ENCODE measurements at places on chromosomes 1 and 21.

DNA sequence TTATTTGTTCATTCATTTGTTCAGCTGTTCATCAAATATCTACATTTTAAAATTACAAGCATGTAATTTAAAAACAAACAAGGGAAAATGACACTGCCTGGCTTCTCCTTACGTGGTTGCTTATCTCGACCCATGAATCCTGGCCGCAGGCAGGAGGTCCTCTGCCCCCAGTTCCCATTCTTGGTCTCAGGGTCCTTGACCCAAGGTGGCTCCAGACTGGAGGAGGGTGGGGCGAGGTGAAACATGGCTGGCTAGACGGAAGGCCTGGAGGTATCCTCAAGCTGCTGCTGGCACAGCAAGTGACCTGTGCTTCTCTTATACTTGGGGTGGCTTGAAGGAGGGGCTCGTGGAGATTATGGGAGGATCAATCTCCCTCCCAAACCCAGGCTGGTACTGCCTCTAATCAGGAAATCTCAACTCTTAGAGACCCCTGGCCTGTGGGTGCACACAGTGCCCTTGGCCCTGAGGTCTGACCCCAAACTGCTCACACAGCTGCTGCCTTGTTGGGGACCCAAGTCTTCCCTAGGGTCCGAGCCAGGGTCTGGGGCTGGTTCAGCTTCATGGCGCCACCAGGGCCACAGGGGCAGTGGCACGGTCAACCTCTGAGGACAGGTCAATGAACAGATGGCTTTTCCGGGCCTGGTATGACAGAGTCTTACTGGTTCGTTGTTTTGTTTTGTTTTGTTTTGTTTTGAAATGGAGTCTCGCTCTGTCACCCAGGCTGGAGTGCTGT, 63.7 kb downstream of the SCCPDH start:
- no peak for DNase-seq

DNA sequence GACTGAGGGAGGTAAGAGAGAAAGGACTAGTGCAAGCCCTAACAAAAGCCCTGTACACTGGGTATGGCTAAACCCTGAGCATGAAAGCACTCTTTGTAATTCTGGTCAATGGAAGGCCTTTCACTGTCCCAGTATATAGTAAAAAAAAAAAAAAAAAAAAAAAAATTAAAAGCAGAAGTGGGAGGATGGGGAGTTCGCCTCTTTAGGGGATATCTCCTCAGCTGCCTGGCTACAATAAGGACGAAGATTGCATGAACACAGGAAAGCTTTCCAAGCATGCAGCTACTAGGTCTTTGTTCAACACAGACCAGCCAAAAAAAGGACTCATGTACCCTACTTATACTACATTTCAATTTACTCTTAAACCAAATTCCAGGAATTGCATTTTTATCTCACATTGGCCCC, 59.1 kb downstream of the EIF4G3 start:
- DNase-seq = no peak

DNA sequence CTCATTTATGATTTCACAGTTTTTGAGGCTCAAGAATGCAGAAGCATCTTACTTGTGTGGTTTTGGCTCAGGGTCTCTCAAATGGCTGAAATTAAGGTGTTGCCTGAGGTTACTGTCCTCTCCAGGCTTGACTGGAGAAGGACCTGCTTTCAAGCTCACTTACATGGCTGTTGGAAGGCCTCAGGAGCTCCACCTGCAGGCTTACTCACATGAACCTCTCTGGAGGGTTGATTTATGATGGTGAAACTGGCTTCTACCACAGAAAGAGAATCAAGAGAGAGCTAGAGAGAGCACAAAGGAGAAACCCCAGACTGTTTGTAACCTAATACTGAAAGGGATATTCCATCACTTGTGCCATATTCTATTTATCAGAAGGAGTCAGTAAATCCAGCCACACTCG, 6.2 kb upstream of the KCNK2 start:
- no peak for DNase-seq

DNA sequence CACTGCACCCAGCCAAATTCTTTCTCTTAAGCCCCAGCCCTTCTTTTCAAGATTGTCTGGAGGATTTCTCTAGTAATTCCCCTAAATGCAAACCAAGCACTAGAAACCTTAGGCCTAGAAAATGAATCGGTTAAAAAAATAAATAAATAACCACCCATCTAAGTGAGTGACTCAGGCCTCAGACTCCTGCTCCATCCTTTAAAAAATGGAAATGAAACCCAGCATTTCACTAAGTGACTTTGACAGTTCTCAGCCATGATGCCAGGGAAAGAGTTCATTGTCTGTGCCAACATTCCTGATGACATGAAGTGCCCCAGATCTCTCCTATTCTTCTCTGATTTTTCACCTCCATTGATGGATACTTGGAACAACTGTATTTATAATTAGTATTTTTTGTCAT, 415.2 kb upstream of the DAB1 start:
- no peak for DNase-seq

GRCh38 chr1:177229781-177230180, 59.0 kb downstream of the BRINP2 start:
- no peak for DNase-seq

DNA sequence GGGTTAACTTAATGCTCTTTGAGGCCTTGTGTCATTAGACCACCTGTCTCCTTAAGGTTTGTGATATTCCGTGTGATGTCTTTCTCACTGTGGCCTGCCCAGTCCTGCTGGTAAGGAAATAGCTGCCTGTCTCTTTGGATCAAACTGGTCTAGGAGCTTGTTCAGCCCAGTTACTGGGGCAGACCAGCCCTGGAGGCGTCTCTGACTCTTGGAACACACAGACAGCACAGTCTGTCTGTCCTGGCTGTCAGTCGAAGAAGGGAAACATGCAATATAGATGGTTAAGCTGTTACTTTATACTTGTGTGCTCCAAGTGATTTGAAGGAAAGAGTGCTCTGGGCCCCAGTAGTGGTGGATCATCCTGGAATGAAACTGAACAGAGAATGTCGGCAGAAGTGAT, 20.4 kb downstream of the PBX1 start:
- no peak for DNase-seq

DNA sequence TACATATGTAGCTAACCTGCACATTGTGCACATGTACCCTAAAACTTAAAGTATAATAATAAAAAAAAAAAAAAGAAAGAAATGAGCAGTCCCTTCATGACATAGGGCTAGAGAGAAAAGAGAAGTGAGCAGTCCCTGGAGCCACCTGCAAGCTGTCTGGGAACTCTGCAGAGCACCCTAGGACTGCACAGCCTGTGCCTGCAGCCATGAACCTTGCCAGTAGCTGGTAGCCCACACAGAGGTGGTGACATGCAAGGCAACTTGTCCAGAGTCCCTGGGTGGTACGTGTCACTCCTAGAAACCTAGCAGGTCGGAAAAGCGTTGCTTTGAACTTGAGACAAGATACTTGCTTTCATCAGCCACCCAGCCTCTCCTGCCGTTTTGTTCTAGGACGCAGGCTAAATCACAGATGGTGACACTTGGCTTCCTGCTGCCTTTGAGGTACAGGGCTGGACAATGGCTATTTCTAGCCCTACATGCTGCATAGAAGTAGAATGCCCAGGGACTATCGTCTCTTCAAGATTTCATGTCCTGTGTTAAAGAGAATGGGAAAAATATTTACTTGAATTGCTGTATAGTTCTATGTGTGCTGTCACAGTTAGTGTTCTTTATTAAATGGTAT, 260.9 kb downstream of the LTN1 start:
- no peak for DNase-seq

GRCh38 chr1:165759095-165759494, 9.6 kb downstream of the TMCO1 start:
- DNase-seq = no peak

- DNase-seq = no peak
These were observed 43.6 kb upstream of the PDE9A start for GRCh38 chr21:42609811-42610210.

GRCh38 chr21:39184050-39184980, 1.1 kb upstream of the PSMG1 start:
- DNase-seq = no peak

DNA sequence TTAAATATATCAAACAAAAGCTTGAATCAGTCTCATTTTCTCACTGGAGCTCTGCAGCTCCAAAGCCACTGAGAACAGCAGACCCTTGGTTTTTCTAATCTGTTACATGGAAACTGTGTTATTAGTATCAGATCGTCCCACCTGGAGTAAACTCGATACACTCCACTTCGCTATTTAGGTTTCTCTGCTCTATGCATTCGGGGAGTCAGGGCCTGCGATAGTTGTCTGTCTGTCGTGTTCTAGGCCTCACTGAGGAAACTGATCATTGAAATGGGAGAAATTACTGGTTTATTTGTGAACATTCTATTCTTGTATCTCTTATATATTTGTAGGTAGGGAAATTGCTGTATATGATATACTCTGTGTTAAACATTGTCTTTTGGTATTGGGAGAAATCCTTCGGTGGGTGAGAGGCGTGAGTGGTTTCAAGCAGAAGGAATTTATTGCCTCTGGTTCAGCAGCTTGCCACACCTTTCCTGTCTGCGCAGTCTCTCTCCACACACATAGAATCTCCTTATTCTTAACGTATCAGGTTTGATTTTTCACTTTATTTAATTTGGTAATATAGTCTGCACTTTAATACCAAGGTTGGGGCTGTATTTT, 8.5 kb downstream of the PRDM2 start:
- no peak for DNase-seq

GRCh38 chr1:20662110-20662475, 924 bp upstream of the DDOST start:
- DNase-seq = no peak

GRCh38 chr1:119329541-119330461, 38.8 kb upstream of the HAO2 start:
- DNase-seq = no peak

- DNase-seq = no peak
These were observed 16.2 kb downstream of the ROR1 start for GRCh38 chr1:63789856-63790605.
